MG63 (cell line): ENCODE measurements at places on chromosomes 7 and 10.
A peak's percentile ranks its signal among the peaks of the same experiment; 100 is the strongest.

- no peak for DNase-seq
These were observed 17.8 kb downstream of the PRSS2 start for GRCh38 chr7:142788303-142789289.

- DNase-seq = no peak
These were observed 115.0 kb upstream of the HGF start for GRCh38 chr7:81884817-81885216.

GRCh38 chr7:108067844-108068243 is 62.3 kb downstream of the LAMB4 start:
- DNase-seq = no peak

- DNase-seq = no peak
These were observed 15.6 kb downstream of the GRIFIN start for GRCh38 chr7:2460641-2461040.

GRCh38 chr10:3027866-3028265 is 39.5 kb upstream of the PFKP start:
- DNase-seq = no peak

DNA sequence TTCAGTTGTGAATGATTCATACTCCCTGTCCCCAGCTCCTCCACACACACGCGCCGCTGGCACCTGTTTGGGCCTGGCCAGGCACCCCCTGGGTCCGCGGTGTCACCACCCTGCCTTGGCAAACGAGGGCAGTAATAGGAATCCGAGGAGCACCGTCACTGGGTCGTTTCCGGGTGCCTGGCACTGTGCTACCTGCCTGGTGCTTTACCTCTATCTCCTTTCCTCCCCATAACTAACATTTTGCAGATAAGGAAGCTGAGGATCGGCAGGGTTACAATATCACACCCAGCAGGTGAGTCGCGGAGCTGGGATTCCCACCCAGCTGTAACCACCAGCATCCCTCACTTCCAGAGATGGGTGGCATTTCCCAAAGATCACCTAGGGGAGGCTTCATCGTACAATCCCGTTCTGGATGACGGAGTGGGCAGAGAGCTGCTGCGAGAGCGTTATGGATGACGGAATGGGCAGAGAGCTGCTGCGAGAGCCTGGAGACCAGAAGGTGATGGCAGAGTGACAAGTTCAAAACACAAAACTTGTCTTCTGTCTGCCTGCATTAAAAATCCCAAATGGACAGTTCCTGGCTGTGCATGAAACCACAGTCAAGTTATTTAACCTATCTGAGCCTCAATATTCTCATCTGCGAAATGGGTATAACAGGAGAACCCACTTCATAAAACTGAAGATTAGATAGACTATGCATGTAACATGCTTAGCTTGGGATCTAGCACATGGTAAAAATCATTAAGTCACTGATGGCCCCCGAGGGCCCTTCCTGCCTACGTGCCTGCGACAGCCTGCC is 1.1 kb upstream of the HSPA12A start:
- DNase-seq = no peak

DNA sequence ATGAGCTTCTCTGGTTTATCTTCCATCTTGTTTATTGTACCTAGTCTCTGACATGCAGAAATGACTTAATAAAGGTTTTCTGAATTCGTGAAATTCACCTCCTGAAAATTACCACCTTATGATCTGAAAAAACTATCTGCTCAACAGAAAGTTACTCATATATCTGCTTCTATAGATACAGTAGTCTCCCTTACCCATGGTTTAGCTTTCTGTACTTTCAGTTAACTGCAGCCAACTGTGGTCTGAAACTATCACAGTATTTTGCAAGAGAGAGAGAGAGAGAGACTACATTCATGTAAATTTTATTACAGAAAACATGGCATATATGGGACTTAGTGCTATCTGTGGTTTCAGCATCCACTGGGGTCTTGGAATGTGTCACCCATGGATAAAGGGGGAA is 909.0 kb upstream of the C7orf33 start:
- DNase-seq = no peak

- DNase-seq = no peak
These were observed 2.9 kb upstream of the CDK14 start for GRCh38 chr7:90593205-90593604.

- no peak for DNase-seq
These were observed 199.3 kb upstream of the AUTS2 start for GRCh38 chr7:69398986-69399385.

DNA sequence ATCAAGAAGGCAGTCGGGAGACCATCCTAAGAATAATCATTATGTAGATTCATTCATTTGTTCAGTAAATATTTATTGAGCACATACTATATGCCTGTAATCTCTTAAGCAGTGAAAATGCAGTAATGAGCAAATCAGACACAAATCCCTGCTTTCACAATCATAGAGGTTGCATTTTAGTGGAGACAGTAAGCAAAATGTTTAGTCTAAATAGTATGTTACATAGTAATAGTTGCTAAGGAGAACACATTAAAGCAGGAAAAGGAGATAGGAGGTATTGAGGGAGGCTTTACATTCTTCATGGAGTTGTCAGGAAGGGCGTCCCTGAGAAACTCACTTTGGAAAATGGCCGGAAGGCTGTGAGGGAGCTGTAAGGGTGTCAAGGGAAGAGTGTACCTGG is 79.9 kb downstream of the CDK14 start:
- no peak for DNase-seq

DNA sequence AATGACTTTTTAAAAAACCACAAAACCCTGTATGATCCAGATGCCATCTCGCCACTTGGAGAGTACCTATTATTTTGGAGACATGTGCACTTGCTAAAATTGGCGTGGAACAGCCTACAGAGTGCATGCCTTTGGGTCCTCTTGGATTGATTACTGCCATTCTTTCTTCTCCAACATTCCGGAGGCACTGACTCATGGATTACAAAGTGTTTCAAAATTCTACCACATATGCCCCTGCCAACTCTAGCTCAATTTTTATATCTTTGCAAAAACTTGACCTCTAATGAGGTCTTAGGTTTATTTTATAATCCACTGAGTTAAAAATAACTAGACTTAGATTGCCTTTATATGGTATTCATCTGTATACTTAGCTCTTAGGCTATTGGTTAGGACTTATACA is 55.8 kb upstream of the KIF5B start:
- peak; percentile 47 for DNase-seq
